ENCODE measurements at places on chromosomes 2 and 18.

DNA sequence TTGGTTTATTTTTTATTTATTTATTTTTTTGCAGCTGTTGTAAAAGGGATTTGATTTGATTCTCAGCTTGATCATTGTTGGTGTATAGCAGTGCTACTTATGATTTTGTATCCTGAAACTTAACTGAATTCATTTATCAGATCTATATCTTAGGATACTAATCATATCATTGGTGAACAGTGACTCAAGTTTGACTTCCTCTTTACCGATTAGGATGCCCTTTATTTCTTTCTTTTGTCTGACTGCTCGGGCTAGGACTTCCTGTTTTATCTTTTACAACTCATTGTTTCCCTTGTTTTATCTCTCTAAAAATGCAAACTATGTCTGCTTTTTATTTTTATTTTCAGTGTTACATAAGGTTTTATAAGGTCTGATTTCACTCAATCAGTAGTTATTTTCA is 23.6 kb downstream of the SP100 start:
- DNase-seq: no peak

GRCh38 chr2:230589497-230590015 is 123.1 kb upstream of the CAB39 start:
- no peak for DNase-seq

- DNase-seq: peak; percentile 28
Observed at GRCh38 chr2:102473020-102473419, at the start of gene SLC9A4. Gene SLC9A4, plus strand, starts transcription at chr2:102473226. Its CDS starts 534 bp downstream, at chr2:102473760.

GRCh38 chr18:38019292-38019691 is 453.7 kb upstream of the CELF4 start:
- no peak for DNase-seq

DNA sequence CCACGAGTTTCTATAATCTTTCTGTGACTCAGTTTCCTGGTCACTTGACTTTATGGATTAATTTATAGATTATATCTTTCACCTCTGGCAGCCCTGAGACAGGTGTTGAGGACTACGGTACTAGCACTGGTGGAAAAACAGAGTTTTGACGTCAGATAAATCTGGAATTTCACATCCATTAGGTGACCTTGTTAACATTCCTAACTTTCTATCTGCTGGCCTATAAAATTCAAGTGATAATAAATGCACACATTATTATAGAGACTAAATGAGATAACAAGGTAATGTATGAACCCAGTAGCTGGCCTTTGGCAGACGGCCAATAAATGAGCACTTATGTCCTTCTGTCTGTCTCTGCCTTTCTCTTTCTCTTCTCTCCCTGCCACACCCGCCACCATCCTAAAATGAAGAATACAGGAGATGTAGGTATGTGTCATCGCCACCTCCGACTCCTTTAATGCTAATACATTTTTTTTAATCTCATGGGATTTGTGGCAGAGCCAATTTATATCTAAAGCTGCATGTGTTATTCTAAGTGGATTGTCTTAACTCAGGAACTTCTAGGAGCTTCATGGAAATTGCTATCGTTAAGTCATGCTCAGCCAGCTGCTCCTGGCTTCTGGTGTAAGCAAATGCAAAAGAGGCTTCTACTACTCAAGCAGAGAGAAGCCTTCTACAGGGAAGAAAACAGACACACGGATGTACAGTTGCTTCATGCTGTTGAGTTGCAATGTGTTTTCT is 2.3 kb downstream of the TM4SF20 start:
- peak; percentile 43 for DNase-seq

DNA sequence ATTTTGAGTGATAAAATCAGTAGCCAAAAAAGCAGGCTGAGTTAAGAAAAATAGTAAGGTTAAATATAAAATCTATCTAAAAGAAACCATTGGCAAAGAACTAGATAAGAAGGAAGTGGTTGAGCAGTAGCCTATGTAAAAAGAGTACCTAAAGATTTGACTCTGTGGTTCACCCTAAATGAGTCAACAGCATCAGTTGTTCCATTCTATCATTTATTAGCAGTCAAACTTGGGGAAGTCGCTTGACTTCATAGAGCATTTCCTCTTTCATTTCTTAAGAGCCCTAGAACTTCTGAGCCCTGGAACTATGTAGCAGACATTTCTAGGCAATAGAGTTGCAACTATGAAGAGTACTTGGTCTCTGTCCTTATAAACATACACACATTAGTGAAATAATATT is 381.7 kb downstream of the NUP35 start:
- no peak for DNase-seq

DNA sequence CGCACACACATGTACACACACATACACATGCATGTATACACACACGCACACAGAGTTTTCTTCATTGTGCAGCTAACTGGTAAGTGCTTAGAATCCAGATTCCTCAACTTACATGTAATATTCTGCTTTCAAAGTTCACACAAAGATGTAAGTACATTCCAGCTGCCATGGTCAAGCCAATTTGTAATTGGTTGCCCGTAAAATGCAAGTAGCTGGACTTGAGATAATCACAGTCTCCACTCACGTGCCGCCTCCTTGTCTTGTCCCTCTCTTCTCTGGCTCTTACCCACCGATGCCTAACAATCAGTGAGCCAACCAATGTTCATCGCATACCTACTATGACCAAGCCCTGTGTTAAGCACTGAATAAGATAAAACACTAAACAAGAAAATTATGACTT is 77.8 kb downstream of the SOCS6 start:
- no peak for DNase-seq

GRCh38 chr2:118510807-118511206 is 336.6 kb downstream of the EN1 start:
- DNase-seq: no peak

- peak; percentile 56 for DNase-seq
Observed at GRCh38 chr2:182594286-182594685, 121.8 kb upstream of the DNAJC10 start.

- DNase-seq: no peak
Observed at GRCh38 chr2:142675398-142675797, 202.1 kb upstream of the KYNU start.

DNA sequence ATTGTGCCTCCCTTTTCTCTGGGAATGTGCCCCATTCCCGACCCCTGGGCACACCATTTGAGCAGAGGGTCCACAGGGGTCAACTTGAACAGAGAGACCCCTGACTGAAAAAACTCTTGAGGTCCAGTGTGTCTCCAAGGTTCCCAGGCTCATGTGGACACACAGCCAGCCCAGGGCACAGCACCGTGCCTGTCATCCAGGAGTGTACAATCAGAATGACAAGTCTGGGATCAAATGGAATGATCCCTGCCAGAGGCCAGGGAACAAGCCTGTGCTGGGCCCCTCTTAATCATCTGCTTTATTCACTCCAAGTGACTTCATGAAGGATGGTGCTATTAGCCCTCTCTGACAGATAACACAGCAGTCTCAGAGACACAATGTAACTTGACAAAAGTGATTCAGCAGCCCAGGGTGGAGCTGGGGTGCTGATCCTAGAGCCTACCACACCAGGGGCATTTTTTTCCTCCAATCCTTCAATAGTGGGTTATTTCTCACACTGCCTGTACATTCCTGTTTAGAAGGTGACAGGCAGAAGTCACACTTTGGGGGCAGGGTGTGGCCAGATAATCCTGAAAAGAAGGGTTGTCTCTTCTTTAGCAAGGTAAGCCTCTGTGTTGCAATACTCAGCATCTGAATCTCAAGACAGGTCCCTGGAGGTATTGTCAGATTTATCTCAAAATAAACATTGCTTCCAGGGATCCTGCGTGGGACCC is 84.0 kb upstream of the TMEM200C start:
- DNase-seq: no peak

DNA sequence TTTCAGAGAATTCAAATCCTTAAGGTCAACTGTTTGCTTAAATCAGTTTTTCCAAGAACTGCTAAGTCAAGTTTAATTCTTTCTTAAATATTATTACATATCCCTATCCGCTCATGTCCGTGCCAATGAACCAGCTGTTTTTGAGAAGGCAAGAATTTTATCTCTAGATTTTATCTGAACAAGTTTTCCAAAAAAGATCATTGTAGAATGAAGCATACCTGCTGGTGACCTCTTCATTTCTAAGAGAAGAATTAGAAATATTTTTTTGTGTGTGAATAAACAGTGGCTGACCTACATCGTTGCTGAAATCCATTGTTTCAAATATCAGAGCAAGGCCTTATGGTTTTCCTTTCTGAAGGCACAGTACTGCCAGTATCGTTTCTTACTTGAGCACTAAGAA is 58.4 kb upstream of the RND3 start:
- DNase-seq: no peak

GRCh38 chr2:40374543-40375240 is 77.2 kb downstream of the SLC8A1 start:
- no peak for DNase-seq

GRCh38 chr2:68877079-68877772 is 6.0 kb upstream of the BMP10 start:
- DNase-seq: no peak

DNA sequence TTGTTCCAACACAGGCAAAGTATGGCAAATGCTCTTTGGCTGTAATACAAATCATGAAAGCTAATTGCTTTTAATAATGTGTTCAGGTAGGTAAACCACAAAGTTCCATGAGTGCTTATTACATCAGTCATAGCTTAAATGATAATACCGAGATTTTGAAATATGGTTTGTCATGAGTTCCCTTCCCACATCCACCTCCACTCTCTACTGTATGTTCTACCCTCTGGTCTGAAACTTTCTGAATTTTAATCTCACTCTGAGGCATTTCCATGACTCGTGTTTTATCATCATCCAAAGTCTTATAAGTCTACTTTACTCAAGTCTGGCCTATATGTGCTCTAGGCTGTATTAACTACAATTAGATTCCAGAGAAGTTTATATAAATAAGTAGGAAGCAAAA is 354.8 kb downstream of the AKAIN1 start:
- DNase-seq: peak; percentile 27

DNA sequence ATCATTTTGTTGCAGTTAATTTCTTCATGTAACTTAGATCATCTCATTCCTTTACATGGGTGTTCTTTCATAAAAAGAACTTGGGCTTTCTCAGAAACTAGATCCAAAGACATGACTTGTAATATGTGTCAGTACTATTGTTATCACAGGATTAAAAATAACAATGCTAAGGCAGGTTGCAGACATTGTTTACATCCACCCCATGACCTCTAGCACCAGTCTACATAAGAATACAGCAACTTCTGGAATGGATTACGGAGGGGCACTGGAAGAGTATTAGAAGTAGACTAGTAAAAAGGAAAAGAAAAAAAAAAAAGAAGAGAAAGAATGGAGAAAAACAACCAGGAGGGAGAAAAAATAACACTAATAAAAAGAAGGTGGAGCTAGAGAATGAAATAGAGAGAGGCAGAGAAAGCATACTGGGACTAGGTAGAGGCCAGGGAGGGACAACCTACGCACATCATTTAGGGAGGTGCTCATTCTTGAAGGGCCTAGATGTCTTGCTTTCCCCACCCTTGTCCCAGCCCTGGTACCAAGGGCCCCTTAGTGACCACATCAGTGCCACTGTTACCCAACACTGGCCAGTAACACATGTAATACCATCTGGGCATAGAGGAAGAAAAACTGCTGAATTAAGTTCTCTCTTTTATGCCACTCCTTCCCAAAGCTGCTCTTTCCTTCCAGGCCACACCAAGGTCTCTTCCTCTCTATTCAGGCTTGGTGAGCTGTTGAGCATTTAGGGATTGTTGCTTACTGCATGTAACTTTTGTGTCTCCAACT is 70.6 kb upstream of the KLF7 start:
- DNase-seq: no peak

DNA sequence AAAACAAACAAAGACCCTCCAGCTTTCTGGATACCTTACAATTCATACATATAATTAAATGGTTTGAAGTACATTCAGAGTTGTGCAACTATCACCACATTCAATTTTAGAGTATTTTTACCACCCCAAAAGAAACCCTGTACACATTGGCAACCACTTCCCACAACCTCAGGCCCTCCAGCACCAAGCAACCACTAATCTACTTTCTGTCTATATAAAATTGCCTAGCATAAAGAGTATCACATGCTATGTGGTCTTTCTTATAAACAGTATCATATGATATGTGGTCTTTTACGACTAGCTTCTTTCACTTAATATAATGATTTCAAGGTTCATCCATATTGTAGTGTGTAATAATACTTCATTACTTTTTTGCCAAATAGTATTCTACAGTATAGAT is 7.3 kb downstream of the IER3IP1 start:
- DNase-seq: no peak

GRCh38 chr2:200761266-200761665 is 50.4 kb upstream of the BZW1 start:
- peak; percentile 83 for DNase-seq

- DNase-seq: no peak
Observed at GRCh38 chr2:100820273-100820522, 259 bp downstream of the NPAS2 start.

- peak; percentile 24 for DNase-seq
Observed at GRCh38 chr2:208266553-208266893, 468 bp downstream of the PIKFYVE start.

- no peak for DNase-seq
Observed at GRCh38 chr2:134454931-134455330, 201.1 kb downstream of the MGAT5 start.

GRCh38 chr2:100408104-100408503 is 9.4 kb downstream of the CHST10 start:
- DNase-seq: no peak
